ENCODE measurements at places on chromosomes 2 and 18.
A peak's percentile ranks its signal among the peaks of the same experiment; 100 is the strongest.

DNA sequence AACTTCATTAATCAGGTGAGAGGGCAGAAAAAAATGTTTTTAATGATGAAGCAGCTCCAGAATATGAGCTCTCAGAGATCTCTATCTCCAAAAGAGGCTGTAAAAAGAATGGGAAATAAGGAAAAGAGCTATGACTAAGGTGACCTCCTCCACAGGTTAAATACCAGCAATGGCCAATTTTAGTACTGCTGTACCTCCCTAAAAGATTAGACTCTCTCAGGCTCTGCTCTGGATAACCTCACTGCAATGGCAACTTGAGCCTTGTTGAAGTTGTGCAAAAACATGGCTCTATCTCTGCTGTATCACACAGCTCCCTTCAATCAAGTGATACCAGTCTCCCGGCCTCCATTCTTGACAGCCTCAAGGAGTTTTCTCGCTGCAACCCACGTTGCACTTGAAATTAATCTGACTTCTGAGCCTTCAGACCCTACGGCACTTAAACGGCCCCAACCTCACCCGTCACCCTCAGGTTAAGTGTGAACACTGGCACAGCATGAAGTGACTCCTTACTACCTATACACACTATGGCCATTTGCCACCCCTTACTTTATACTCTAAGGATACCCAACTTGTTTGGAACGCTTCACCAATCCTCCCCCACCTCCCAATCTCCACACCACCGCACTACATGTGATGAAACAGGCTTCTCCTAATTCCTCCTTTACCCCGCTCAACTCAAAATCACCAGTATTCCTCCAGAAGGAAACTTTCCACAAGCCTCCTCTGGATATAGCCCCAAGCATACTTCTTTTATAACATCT, 36.3 kb downstream of the SMAD2 start:
- H3K27me3 ChIP-seq, result no peaks in the 10 kb centered on the region
- DNase-seq, result no peak
- H3K27ac ChIP-seq, result no peak overlapping the region
- H3K36me3 ChIP-seq, result no peaks in the 10 kb centered on the region
- H3K4me1 ChIP-seq, result peaks cover 17% of the 10 kb centered on the region

DNA sequence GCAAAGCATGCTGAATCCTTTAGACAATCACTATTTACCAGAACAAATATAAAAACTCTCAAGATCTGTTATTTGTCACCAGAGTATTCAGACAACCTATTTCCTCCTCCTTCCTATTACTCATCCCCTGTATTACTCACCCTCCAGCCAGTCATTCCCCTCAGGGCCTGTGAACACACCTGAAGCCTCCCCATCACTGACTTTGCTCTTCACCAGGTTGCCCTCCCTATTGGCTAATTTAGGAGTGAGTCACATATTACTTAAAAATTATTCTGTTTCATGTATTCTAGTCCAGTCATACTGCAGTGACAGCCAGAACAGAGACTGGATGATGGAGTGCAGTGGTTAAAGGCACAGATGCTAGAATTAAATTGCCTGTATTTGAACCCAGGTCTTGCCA, 3.7 kb upstream of the ATG16L1 start:
- H3K4me3 ChIP-seq, result no peak overlapping the region
- H3K4me1 ChIP-seq, result peaks cover 42% of the 10 kb centered on the region
- DNase-seq, result peak; percentile 16

DNA sequence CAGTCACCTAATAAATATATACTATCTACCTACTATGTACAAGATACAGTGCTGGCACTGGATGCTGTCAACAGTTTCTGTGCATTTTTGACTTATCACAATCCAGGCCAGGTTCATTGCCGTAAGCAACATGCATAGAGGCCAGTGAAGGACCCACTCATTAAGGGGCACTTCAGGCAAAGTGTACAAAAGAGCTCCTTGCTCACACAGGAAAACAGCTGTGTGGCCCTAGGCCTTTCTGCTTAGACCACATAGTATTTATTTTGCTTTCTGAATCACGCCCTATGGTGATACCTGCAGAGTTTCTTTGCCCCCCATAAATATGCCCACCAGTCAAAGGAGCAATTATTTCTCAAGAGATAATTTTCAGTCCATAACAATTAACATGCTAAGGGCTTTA, 39.6 kb upstream of the STAT4 start:
- H3K36me3 ChIP-seq, result no peaks in the 10 kb centered on the region
- H3K4me1 ChIP-seq, result peaks cover 48% of the 10 kb centered on the region
- no peaks in the 10 kb centered on the region for H3K27me3 ChIP-seq
- DNase-seq, result no peak
- H3K4me3 ChIP-seq, result no peak overlapping the region
- H3K27ac ChIP-seq, result no peak overlapping the region

GRCh38 chr2:3751806-3752205, 48.4 kb downstream of the DCDC2C start:
- H3K27ac ChIP-seq, result no peak overlapping the region
- H3K27me3 ChIP-seq, result no peaks in the 10 kb centered on the region
- DNase-seq, result no peak
- no peaks in the 10 kb centered on the region for H3K36me3 ChIP-seq
- H3K4me3 ChIP-seq, result no peak overlapping the region

GRCh38 chr2:99803846-99804245, 314.0 kb upstream of the REV1 start:
- H3K27me3 ChIP-seq, result no peaks in the 10 kb centered on the region
- no peak for DNase-seq
- H3K4me1 ChIP-seq, result no peaks in the 10 kb centered on the region

GRCh38 chr2:152483276-152484063, 148.5 kb downstream of the FMNL2 start:
- no peak overlapping the region for H3K27ac ChIP-seq
- no peak overlapping the region for H3K4me3 ChIP-seq
- H3K36me3 ChIP-seq, result no peaks in the 10 kb centered on the region
- no peaks in the 10 kb centered on the region for H3K4me1 ChIP-seq

- no peak overlapping the region for H3K4me3 ChIP-seq
- no peaks in the 10 kb centered on the region for H3K36me3 ChIP-seq
- H3K27me3 ChIP-seq, result no peaks in the 10 kb centered on the region
- H3K27ac ChIP-seq, result no peak overlapping the region
Measured at GRCh38 chr2:39487398-39488250, 50.5 kb upstream of the MAP4K3 start.

- H3K4me1 ChIP-seq, result no peaks in the 10 kb centered on the region
- H3K4me3 ChIP-seq, result no peak overlapping the region
- no peak for DNase-seq
- H3K27ac ChIP-seq, result no peak overlapping the region
- no peaks in the 10 kb centered on the region for H3K36me3 ChIP-seq
- H3K27me3 ChIP-seq, result peaks cover 5% of the 10 kb centered on the region
Measured at GRCh38 chr18:24270937-24271380, 126.7 kb downstream of the OSBPL1A start.

DNA sequence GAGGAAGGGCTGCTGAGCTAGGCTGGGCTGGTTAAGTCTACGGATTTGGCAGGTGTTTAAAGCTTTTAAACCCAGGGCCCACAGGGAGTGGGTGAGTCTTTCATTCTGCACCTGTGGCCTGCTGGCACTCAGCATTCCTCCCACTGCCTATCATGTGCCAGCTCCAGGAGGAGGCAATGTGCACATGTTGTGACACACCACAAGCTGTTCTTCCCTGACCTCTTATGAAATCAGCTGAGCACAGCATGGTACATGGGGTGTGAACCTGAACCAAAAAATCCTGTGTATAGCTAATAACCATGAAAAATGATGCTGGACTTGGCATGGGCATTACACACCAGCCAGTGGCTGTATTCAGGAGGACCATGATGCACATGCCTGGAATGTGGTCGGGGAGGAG, 297.9 kb upstream of the MMADHC start:
- H3K27me3 ChIP-seq, result no peaks in the 10 kb centered on the region
- H3K4me1 ChIP-seq, result no peaks in the 10 kb centered on the region
- DNase-seq, result no peak
- no peaks in the 10 kb centered on the region for H3K36me3 ChIP-seq

GRCh38 chr18:32802591-32803451, 30.0 kb upstream of the KLHL14 start:
- DNase-seq, result no peak
- no peaks in the 10 kb centered on the region for H3K4me1 ChIP-seq
- H3K27me3 ChIP-seq, result no peaks in the 10 kb centered on the region
- no peak overlapping the region for H3K4me3 ChIP-seq
- no peak overlapping the region for H3K27ac ChIP-seq
- H3K36me3 ChIP-seq, result no peaks in the 10 kb centered on the region

DNA sequence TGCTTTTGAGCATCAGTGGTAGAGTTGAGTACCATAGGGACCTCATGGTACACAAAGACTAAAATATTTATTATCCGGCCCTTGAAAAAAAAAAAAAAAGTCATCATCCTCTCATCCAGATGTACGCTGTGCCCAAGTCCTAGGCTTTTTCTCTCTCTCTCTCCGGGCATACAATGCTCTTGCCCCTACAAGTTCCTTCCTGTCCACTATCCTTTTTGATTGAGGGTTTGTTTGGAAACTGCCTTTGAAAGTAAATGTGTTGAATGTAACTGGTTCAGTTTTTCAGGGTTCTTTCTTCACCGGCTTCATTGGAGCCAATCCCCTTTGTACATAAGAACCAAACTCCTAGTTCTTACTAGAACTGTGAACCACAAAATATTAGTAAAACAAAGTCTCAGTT, 130.3 kb downstream of the MGAT5 start:
- DNase-seq, result no peak
- no peak overlapping the region for H3K27ac ChIP-seq
- no peaks in the 10 kb centered on the region for H3K4me1 ChIP-seq
- H3K27me3 ChIP-seq, result no peaks in the 10 kb centered on the region
- H3K36me3 ChIP-seq, result no peaks in the 10 kb centered on the region

GRCh38 chr2:227182765-227183164, 18.3 kb downstream of the COL4A3 start:
- no peaks in the 10 kb centered on the region for H3K27me3 ChIP-seq
- H3K4me3 ChIP-seq, result no peak overlapping the region
- DNase-seq, result no peak
- no peaks in the 10 kb centered on the region for H3K36me3 ChIP-seq
- no peaks in the 10 kb centered on the region for H3K4me1 ChIP-seq

DNA sequence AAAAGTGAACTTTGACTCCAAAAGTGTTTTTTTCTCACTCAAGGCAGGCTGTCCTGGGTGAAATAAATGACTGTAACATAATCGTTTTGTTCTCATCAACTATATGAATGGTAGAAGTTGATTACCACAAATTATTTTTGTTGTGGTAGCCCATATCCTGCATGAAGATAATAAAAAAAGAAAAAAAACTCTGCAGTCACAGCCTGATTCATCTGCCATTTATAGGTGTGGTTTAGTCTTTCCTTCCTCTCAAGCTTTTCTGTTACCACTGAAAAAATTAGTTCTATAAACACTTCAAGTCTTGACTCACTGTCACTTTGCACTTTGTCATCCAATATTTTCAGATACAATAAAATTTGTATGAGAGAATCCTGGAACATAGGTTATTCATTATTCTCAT, 522.0 kb downstream of the PLCL1 start:
- no peak overlapping the region for H3K27ac ChIP-seq
- no peaks in the 10 kb centered on the region for H3K36me3 ChIP-seq
- no peak for DNase-seq

DNA sequence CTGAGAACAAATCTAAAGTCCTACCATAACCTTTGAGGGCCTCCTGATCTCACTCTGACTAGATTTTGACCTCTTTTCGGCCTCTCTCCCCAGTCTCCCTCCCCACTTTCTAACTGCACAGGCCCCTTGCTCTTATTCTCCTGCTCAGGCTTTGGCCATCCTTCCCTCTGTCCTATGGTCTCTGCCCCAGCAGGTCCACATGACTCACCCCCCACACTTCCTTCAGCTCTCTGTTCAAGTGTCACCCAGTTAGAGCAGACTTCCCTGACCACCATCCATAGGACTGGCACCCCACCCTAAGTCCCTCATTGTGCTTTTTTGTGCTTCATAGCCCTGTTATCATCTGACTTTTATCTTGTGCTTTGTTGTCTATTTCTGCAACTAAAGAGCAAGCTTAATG, 41.2 kb upstream of the NT5C1B start:
- no peaks in the 10 kb centered on the region for H3K36me3 ChIP-seq
- no peak overlapping the region for H3K4me3 ChIP-seq
- DNase-seq, result no peak
- H3K4me1 ChIP-seq, result no peaks in the 10 kb centered on the region

GRCh38 chr18:23825978-23826405, 136.7 kb downstream of the LAMA3 start:
- H3K36me3 ChIP-seq, result no peaks in the 10 kb centered on the region
- no peak overlapping the region for H3K27ac ChIP-seq
- no peak overlapping the region for H3K4me3 ChIP-seq
- peaks cover 7% of the 10 kb centered on the region for H3K4me1 ChIP-seq

- peaks cover 25% of the 10 kb centered on the region for H3K36me3 ChIP-seq
- no peak for DNase-seq
- H3K27ac ChIP-seq, result no peak overlapping the region
- H3K4me3 ChIP-seq, result no peak overlapping the region
Measured at GRCh38 chr18:47846431-47846830, 84.0 kb downstream of the SMAD2 start.

- no peak overlapping the region for H3K4me3 ChIP-seq
- H3K27me3 ChIP-seq, result no peaks in the 10 kb centered on the region
- no peaks in the 10 kb centered on the region for H3K4me1 ChIP-seq
- no peaks in the 10 kb centered on the region for H3K36me3 ChIP-seq
Measured at GRCh38 chr18:74669136-74669798, 71.6 kb downstream of the ZNF407 start.

DNA sequence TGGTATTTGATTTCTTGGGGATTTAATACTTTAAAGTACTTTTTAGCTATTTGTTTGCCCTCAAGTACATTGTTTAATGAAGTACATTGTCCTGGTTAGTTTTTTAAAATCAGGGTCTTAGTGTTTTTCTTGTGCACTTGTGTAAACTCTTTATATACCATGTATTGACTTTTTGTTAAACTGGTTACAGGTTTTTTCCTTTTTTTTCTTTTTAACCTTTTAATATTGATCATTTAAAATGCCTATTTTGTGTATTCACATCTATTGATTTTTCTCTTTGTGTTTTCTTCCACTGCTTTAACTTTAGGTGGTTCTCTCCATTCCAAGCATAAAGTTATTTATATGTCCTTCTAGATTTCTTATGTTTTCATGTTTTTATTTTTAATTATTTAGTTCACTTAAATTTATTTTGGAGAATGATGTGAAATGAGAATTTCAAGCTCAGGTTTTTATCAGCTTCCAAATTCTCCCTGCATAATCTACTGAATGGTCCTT, 84.5 kb upstream of the MYCN start:
- no peak overlapping the region for H3K27ac ChIP-seq
- no peaks in the 10 kb centered on the region for H3K4me1 ChIP-seq
- no peak overlapping the region for H3K4me3 ChIP-seq
- H3K36me3 ChIP-seq, result no peaks in the 10 kb centered on the region
